ENCODE measurements at places on chromosomes 1 and 21.

GRCh38 chr1:41661428-41662060 is 177.1 kb upstream of the EDN2 start:
- DNase-seq: peak; percentile 11

GRCh38 chr1:246351721-246352120 is 155.4 kb downstream of the SMYD3 start:
- no peak for DNase-seq

GRCh38 chr21:37060296-37060695 is 12.6 kb downstream of the PIGP start:
- peak; percentile 95 for DNase-seq

DNA sequence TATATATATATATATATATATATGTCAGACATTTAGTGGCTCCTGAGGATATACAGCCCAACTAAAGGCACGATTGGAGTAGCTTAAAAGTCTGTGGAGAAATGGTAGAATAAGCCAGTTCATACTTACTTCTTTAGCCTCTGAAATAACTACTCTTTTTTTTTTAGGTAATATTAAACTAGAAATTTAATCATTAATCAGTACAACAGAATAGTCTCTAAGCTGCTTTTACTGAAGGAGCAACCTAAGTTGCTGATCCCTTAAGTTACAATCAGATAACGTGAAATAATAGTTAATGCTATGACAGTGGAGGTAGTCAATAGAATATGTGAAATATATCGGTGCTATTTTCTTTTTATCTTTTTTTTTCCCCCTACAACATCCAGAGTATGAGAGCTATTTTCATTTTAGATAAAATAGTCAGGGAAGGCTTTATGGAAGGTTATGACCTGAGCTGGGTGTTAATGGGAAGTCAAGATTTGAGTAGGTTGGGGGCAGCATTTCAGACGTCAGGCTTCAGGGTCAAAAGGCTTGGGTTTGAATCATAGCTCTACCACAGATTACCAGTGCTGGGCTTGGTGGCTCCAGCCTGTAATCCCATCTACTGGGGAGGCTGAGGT is 15.6 kb downstream of the ZMPSTE24 start:
- DNase-seq: no peak

- no peak for DNase-seq
These were observed 32.8 kb downstream of the ABCG1 start for GRCh38 chr21:42251654-42252324.

GRCh38 chr1:169644297-169644696 is 14.4 kb upstream of the SELP start:
- no peak for DNase-seq

GRCh38 chr1:46446646-46447498 is 42.8 kb upstream of the DMBX1 start:
- DNase-seq: peak; percentile 42

DNA sequence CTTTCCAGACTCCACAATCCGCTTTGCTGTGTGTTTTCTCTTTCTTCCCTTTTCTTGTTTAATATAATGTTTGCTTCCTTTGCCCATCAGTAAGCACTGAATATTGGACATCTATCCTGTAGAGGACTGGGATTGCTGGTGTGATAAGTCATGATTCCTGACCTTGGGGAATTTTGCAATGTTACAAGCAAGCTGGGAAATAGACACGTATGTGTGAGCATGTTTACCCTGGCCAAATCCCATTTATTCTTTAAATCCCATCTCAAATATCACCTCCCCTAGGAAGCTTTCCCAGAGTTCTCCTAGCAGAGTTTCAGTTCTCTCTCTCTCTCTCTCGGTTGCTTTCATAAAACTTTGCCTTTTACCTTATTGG is 155.3 kb downstream of the ROR1 start:
- DNase-seq: no peak

DNA sequence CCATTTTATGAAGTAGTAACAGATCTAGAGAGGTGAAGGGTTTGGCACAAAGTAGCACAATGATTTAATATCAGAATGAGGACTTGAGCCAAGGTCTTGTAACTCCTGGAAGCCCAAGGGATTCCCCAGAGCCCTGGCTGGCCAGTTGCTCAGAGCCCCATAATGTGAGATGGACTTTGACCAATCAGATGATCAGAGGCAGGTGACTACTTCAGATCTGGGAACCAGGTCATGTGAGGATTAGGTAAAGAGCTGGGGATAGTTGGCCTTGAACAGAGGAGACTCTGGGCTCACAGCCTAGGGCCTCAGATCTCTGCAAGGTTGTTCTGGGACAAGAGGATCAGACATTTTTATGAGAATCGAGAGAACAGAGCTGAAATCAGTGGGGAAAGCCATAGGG is 18.9 kb downstream of the SHISAL2A start:
- no peak for DNase-seq

DNA sequence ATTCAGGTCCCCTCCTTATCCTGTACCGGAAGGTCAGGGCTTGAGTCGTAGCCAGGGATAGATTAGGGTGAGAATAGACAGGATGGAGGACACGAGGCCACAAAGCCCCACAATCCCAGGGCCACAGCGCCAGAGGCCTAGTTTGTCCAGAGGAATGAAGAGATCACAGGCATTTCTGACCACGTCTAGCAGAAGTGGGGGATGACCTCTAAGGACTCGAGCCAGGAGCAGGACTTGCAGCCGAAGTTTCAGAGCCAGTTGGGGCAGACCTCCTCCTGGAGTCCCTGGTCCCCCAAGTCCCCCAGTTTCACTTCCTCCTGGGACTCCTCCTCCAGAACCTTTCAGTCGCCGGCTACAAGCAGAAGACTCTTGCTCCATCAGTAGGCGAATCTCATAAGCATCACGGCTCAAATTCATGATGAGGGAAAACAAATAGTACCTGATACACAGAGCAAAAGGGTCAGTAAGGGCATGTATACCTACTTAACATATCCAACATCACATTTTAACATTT is 2.3 kb upstream of the ITGA10 start:
- DNase-seq: no peak

GRCh38 chr1:210125143-210125542 is 107.5 kb upstream of the SERTAD4 start:
- no peak for DNase-seq

DNA sequence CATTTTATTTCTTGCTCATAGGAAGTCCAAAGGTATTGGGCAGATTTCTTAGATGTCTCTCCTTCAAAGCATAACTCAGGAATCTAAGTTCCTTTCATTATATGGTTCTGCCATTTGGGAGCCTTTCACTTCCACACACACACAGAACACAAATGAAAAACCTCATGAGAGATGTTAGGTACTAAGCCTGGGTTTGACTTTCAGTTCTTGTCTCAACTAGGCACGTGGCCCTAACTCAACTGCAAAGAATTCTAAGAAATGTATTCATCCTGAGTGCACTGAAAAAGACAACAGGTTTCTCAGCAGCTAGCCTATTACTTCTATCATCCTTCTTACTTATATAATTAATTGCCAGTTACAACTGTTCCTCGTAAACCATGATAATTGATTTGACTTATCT is 190.0 kb upstream of the SAMSN1 start:
- no peak for DNase-seq

GRCh38 chr1:25989440-25990234 is 8.2 kb downstream of the PAFAH2 start:
- no peak for DNase-seq

- no peak for DNase-seq
These were observed 15.1 kb downstream of the MCL1 start for GRCh38 chr1:150564051-150564991.

DNA sequence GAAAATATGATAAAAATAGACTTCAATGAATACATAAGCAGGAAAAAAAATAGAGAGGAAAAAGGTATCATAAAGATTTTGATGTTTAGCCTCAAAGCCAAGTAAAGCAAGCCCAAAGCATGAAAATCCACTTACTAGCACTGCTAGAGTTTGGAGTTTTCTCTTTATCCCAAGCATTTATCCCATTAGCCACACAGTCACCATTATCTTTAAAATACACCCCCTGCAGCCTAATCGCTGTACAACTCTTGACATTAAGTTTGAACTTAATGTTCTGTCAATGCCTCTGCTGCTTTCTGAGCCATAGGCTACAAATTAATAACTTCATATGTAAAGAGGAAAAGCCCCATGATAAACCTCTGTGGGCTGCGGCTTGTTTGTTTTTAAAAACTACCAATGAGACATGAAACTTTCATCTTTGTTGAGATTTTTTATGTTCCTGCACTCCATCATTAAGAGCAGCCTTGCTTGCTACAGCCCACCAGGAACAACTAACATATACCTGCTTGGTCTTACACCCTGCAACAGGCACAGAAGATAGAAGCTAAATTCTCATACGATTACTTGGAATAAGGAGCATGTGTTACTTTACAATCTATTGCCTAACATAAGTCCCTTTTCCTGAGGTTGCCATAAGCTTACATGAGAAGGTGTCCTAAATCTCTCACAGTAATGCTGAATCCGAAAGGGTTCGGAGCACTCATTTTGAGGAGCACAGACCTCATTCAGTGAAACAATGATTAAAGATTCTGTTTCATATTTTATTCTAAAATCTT is 202.4 kb downstream of the SMYD3 start:
- no peak for DNase-seq

Measured in NCI-H1694 treated with DMSO at 0.1 percent for 48 hours (cell line).